Small intestine (tissue), 16 donors: ENCODE measurements at places on chromosomes 16 and 17. TPM values are rescaled to one million over a fixed set of nuclear protein-coding genes. Genes with fewer than 3 reads are reported as not detected.

Gene SLC6A2
- polyA plus RNA-seq, result not detected

Gene TOP2A
- polyA plus RNA-seq, result 69.9 TPM

Gene RAP1GAP2
- polyA plus RNA-seq, result 10.4 TPM

Gene GLP2R
- 3.5 TPM for polyA plus RNA-seq

GRCh38 chr16:638836-639235, 2.7 kb upstream of the METTL26 start:
- DNase-seq, result no peak

- no peak for DNase-seq
These were observed 260.8 kb downstream of the ZFHX3 start for GRCh38 chr16:72787130-72787513.

DNA sequence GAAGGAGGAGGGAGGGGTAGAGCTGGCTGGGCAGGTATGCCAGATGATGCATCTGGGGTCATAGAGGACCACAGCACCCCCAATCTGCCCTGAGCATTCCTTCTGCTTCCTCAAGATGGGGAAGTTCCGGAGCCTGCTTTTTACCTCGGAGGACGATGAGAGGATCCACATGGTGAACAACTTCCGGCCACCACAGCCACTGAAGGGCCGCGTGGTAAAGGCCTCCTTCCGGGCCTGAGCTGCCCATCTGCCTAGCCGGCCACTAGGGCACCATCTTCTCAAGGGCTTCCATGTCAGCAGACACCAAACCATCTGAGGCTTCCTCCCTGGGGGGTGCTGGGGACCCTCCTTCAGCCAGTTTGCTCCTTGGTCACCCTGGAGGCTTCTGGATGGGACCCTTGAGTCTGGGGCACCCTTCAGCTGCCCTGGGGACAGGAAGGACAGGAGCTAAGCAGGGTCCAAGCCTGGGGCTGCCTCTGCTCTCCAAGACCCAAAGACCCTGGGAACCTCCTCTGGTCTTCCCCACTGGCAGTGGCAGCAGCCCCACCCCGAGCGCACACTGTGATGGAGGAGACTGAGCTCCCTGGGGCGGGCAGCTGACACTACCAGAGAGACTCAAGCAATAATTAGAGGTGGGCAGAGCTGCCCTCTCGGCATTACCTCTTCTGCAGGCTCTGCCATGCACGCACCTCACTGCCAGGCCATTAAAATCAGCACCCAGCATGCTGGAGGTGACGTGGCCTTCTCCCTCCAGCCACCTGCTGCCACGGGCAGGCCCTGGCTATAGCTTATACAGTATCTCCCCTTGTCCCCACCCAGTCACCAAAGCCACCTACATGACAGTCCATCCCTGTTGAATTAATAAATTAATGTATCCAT, 9.3 kb downstream of the CA7 start:
- no peak for DNase-seq
